ENCODE measurements at places on chromosomes 6 and 20.

- DNase-seq = no peak
Measured at GRCh38 chr6:37141281-37142049, 28.5 kb upstream of the PIM1 start.

DNA sequence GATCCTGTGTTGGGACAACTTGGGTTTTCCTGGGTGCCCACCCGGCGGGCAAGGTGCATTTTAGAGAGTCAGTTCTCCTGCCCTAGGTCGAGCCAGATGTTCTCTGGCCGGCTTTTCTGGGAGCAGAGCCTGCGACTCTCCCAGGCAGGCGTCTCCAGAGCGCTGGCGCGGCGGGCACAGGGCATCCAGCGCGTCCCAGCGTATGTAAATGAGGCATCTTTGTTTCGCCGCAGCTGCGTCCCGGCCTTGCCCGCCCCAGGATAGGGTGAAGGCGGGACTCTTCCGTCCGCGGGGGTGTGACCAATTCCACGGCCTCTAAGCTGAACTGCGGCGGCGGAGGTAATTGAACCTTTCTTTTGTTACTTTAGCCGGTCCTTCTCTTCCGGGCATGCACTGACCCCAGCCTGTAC is 9.1 kb downstream of the GRIK2 start:
- no peak for DNase-seq

DNA sequence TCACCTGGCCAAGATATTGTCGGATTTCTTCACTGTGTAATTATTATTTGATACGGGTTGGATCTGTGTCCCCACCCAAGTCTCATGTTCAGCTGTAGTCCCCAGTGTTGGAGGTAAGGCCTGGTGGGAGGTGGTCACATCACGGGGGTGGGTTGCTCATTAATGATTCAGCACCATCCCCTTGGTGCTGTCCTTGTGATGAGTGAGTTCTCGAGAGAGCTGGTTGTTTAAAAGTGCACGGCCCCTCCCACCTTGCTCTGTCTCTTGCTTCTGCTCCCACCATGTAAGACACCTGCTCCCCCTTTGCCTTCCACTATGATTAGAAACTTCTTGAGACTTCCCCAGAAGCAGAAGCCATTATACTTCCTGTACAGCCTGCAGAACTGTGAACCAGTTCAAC is 173.9 kb upstream of the PMEPA1 start:
- no peak for DNase-seq

DNA sequence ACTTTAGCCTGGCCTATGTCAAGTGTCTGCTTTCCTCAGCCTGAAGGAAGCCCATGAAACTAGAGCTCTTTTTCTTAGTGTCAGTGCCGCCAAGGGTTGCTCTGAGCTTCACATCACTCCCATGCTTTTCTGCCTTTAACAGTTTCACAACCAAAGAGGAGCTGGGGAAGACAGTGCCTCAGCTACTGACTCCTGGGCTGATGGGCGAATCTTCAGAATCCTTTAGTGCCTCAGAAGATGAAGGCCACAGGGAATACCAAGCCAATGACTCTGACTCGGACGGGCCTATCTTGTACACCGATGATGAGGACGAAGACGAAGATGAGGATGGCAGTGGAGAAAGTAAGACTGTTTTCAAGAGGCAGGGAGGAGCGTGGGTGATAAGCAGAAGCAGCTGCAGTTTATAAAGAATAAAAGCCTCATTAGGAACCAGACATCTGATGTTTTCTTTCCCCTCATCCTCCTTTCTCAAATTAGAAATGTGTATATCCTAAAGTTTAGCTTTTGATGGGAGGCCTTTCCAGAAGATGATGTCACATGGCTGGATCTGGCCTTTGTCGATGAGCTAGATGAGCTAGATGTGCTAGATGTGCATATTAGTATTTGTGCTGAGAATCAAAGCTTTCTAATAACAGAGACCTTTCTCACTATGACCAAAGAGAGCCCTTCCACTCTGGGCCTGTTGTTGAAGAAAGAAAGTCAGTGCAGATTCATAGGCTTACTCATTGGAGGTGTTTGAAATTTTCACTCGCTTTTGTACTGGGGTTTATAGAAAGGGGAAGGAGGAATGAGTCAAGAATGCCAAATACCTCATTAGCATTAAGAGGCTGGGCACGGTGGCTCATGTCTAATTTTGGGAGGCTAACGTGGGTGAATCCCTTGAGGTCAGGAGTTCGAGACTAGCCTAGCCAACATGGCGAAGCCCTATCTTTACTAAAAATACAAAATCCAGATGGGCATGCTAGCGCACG is 70.7 kb upstream of the LTV1 start:
- DNase-seq = no peak

GRCh38 chr6:149228311-149228955 is 89.1 kb upstream of the TAB2 start:
- DNase-seq = no peak

- DNase-seq = no peak
Measured at GRCh38 chr20:64214952-64215351, 40.6 kb upstream of the PCMTD2 start.

DNA sequence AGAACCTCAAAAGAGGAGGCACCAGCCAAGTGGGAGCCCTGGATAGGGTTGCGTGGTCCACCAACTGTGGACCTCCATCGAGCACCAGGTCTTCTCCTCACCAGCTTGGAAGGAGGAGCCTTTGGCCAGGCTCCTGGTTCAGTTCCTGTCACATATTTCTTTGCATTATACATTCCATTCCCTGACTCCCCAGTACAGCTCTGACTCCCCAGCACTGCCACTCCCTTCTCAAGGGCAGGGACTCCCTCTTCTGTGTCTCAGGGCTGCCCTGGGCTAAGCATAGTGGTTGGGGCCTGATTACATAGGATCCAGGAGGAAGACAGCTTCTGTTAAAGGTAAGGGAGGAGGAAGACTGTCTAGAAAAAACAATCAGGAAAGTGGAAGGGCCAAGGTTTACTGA is 91.1 kb downstream of the MRPL14 start:
- no peak for DNase-seq

- DNase-seq = no peak
Measured at GRCh38 chr6:123062670-123063069, 66.6 kb downstream of the CLVS2 start.

GRCh38 chr6:3303795-3304411 is 45.2 kb downstream of the PSMG4 start:
- DNase-seq = no peak

DNA sequence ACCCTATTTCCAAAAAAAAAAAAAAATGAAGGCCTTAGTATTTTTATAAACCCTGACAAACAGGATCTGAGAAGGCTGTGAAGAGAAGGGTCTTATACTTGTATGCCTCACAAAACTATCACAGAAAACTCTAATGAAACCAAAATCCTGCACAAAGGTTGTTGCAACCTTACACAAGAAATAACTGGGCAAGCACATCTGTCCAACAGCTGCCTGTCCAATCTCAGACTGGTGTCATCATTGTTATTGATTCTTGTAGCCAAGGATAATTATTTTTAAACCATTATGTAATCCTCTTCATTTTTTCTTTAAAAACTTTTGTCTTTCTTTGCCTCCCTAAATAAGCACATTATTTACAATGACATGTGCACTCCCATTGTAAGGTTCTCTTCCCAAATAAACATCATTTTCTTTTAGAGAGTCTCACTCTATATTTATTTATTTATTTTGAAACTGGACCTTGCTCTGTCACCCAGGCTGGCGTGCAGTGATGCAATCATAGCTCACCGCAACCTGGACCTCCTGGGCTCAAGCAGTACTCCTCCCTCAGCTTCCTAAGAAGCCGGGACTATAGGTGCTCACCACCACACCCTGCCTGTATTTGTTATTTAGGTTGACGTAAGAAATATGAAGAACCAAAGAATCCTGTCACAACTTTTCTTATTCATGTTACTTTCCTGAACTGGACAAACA is 697.1 kb downstream of the DOK5 start:
- DNase-seq = no peak

GRCh38 chr6:9116026-9116425 is 680.7 kb upstream of the SLC35B3 start:
- no peak for DNase-seq

DNA sequence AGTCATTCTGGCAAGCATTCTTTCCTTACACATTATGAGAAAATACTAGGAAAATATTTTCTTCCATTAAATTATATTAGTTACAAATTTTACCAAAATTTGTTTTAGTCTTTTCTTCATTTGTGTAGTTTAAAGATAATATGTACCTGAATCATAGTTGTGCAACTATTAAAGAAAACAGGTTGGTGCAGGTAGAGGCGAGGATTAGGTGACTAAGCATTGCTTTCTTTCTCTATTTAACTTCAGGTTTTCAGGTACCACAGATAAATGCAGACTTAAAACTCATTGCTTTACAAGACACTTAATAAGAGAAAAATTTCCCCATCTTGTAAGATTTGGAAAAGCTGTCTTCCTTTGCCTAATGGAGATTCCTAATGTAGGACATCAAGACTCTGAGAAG is 1175.5 kb upstream of the ADGRB3 start:
- DNase-seq = no peak

- DNase-seq = no peak
Measured at GRCh38 chr20:37980383-37980782, 52.9 kb downstream of the TTI1 start.

- DNase-seq = no peak
Measured at GRCh38 chr6:118896339-118897136, 2.6 kb downstream of the ASF1A start.

- no peak for DNase-seq
Measured at GRCh38 chr20:57214948-57215347, 51.5 kb downstream of the BMP7 start.

- no peak for DNase-seq
Measured at GRCh38 chr6:110101885-110102284, 77.6 kb downstream of the WASF1 start.

DNA sequence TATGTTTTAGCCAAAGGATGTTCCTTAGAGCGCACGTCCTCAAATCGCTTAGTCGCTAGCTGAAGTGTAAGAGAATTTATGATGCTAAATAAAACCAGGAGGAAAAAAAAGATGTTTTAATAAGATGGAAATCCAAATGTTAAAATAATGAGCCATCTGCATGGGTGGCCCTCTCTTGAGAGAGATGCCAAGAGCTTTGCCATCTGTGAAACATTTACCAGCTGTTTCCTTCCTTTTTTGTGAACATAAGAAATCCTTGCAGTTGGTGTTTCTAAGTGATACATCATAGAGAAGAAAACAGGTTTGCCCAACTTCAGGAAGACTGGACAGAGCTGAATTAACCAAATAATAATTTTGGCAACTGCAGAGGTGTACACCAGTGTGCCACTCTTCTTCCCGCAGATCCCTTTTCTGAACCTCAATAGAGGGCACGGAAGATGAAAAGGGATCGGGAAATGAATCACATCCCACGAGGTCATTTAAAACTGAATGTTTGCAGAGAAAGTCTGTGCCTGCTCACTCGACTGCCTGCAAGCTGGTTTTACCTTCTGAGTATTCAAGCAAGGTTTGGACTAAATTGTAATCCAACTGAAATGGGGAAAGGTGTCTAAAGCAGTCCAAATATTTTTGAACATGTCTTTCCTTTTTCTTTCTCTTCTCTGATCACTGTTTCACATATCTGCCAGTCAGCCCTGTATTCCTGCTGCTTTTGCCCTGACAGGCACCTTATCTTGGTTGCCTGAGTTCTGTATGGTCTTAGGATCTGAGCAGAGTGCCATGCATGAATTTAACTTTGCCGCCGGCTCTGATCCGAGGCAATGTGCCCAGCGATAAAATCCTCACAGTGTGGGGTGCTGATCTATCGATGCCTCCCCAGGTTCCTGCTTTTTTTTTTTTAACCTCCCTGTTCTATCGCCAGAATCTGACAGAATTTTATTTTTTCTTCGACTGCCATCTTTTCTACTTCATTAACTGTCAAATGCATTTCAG is 35.5 kb upstream of the TSHZ2 start:
- no peak for DNase-seq

GRCh38 chr6:170205534-170206316 is 85.2 kb downstream of the DLL1 start:
- DNase-seq = no peak

GRCh38 chr20:15077733-15078250 is 740.4 kb upstream of the FLRT3 start:
- DNase-seq = no peak

- DNase-seq = no peak
Measured at GRCh38 chr20:12893019-12893418, 115.8 kb upstream of the SPTLC3 start.

GRCh38 chr6:85494547-85495536 is 45.0 kb downstream of the NT5E start:
- no peak for DNase-seq

GRCh38 chr6:126198631-126199030 is 141.3 kb upstream of the CENPW start:
- no peak for DNase-seq

- DNase-seq = no peak
Measured at GRCh38 chr6:137810554-137811120, 56.4 kb upstream of the TNFAIP3 start.

GRCh38 chr20:37917461-37917860 is 14.5 kb downstream of the VSTM2L start:
- no peak for DNase-seq

GRCh38 chr6:80215063-80215462 is 108.6 kb downstream of the BCKDHB start:
- no peak for DNase-seq
